ENCODE measurements at places on chromosomes 11 and 22. TPM values are rescaled to one million over a fixed set of nuclear protein-coding genes. Genes with fewer than 3 reads are reported as not detected.

DNA sequence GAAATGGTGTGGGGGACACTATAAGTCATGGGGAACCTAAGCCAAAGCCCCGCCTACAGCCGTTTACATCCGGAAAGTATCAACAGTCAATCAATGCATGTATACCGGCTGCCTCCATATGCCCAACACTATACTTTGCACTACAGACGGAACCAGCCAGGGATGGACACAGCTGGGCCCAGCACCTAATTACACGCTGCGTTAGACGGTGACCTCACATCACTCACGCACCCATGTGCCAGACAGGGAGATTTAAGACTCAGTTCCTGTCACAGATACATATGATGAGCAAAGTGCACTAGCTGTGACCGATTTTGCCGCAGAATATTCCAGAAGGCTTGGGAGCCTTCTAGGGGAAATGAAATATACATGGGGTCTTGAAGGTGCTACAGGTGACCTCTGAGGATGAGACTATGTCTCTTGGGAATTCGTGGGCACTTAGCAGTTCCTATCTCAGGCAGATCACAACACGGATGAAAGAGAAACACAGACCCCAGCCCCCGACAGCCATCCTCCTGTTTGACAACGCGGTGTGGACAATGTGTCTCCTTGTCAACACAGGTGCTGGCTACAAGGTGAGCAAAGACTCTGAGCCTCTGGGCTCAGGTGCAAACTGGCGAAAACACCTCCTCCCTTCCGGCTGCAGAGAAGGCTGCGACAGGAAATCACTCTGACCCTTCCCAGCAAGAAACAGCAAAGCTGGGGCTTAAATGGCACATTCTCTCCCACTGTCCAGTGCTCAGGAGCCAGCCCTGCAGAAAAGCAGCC is 8.0 kb downstream of the AHNAK start:
- no peak for DNase-seq

GRCh38 chr11:129751511-129751910 is 64.1 kb upstream of the TMEM45B start:
- no peak for DNase-seq

- DNase-seq, result no peak
Measured at GRCh38 chr11:116459185-116460045, 313.4 kb downstream of the BUD13 start.

DNA sequence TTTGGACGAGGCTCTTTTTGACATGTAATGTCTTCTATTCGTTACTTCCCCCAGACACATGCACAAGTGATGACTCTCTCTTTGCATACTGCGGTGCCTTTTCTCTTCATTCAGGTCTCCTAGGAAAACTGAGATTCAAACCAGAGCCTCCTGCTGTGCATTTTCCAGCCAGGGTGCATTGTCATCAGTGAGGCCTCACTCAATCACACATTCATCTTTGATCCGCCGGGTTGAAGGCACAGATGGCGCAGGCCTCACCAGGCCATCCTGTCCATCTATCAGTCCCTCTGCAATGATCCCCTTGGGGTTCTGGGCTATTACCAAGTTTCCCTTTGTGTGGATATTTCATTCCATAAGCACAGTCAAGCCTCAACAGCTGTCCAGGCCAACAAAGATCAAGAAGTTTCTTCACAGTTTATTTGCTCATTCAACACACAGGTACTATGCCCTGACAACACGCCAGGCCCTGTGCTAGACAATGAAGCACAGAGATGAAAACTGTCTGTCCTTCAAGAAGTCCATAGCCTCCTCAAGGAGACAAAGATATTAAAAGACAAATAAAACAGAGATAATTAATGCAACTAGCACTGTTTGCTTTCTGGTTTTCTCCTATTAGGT is 107.8 kb downstream of the LARGE1 start:
- DNase-seq, result no peak

DNA sequence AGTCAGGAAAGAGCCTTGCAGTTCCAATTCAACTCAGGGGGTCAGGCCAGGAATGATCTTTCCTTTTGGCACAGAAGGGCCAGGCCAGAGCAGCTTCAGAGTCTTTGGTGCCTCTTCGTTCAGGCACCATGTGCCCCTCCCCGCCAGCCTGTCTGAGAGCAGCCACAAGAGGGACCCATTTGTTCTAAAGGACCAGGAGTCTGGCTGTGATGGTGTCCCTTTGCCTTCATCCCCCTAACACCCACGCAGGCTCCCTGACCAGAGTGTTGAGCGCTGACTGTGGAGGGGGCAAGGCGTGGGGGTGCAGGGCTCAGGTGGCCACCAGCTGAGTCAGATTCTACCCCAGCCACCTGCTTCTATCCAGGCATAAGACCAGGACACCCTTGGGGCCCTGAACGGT is 156.4 kb downstream of the TTC17 start:
- DNase-seq, result no peak

- DNase-seq, result no peak
Measured at GRCh38 chr11:72236774-72237111, 7.2 kb downstream of the PHOX2A start.

- no peak for DNase-seq
Measured at GRCh38 chr22:46958658-46959057, 196.2 kb downstream of the TBC1D22A start.

DNA sequence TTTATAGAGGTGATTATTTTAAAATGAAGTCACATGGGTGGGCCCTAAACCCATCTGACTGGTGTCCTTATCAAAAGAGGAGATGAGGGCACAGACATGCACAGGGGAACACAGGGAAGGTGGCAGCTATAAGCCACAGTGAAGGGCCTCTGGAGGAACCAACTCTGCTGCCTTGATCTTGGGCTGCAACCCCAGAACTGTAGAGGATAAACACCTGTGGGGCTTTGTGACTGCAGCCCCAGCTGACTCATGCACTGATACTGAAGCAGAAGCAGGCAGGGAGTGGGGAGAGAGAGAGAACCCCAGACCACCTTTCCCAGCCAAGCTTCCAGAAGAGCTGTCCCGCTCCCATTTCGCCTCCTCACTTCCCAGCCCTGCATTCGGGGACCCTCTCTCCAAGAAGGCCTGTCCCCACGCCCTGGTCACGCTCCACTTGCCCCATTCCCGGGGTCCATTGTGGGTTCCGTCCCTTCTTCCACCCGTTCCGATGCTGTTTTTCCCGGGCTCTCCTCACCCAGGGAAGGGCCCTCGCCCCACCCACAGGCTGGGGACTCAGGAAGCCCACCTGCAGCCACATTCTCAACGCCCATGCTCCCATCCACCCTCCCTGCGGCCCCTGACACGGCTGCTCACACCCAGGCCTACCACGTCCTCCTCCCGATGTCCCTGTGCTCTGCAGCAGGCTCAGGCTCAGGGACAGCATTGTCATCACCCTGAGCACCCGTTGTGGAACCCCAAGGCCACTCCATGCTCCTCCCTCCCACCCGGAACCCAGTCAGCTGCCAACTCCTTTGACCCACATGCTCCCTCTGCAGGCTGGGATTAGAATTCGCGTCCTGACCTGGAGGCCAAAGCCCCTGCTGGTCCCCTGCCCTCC is 90.8 kb upstream of the SHANK2 start:
- DNase-seq, result peak; percentile 23

DNA sequence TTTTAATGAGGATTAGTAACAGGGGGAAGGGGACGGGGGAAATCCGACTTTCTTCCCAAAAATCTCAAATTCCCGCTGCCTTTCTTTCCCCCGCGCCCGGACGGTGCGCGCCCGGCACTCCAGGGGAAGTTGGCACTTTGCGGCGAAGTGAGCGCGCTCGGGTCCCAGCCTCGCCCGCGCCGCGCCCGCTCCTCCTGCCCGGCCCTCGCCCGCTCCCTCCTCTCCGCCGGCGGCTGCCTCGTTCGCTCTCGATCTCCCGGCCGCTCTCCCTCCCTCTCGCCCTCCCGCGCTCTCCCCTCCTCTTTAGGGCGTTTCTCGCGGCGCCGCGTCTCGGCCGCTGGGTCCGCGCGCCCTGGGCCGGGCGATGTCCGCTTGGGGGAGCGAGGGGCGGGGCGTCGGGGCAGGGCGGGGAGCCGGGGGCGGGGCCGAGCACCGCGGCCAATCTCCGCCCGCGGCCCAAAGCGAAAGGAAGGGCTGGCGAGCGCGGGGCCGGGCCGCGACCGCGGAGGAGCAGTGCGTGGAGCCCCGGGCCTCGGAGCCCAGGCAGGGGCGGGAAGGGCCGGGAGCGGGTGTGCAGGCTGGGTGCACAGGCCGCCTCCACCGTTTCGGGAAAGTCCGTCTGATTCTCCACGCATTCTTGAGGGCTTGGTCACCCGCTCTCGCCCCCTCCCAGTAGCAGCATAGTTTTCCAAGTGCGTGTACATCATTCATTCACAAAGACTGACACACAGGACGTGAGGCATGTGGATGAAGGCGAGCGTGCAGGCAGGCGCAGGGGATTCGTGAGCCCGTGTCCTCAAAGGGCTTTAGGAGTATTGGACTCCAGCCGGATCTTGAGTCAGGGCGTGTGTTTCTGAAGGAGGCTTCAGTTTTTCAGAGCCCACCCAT is 65.1 kb downstream of the ETS1 start:
- peak; percentile 93 for DNase-seq

GRCh38 chr22:22243033-22243680 is 1.4 kb upstream of the VPREB1 start:
- no peak for DNase-seq

Gene OR5A1
- not detected for total RNA-seq

Gene OR10A2
- total RNA-seq, result not detected

Gene BRD1
- 22.4 TPM for total RNA-seq

Gene PDXP
- total RNA-seq, result 12.9 TPM

Gene SYT13
- total RNA-seq, result 0.11 TPM
